ENCODE measurements at places on chromosomes 12 and 14. TPM values are rescaled to one million over a fixed set of nuclear protein-coding genes. Genes with fewer than 3 reads are reported as not detected.

- ATAC-seq = no peak
Observed at GRCh38 chr14:94008234-94008633, 11.1 kb downstream of the CCDC197 start.

Gene TAS2R9
- total RNA-seq = not detected

DNA sequence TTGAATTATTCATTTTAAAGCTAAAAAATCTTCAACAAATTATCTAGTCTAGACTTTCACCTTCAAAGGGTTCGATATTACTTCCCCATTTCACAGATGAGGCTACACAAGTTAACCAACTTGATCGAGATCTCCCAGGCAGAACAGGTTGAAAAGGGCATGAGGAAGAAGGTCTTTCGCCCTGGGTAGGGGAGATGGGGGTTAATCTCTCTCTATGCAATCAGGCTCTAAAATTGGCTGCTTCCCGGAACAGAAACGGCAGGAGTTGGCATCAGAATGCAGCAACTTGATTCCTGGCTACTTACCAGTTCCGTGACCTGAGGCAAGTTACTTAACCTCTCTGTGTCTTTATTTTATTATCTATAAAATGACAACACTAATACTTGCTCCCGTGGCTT, 2.4 kb upstream of the CISTR start:
- no peak for ATAC-seq

DNA sequence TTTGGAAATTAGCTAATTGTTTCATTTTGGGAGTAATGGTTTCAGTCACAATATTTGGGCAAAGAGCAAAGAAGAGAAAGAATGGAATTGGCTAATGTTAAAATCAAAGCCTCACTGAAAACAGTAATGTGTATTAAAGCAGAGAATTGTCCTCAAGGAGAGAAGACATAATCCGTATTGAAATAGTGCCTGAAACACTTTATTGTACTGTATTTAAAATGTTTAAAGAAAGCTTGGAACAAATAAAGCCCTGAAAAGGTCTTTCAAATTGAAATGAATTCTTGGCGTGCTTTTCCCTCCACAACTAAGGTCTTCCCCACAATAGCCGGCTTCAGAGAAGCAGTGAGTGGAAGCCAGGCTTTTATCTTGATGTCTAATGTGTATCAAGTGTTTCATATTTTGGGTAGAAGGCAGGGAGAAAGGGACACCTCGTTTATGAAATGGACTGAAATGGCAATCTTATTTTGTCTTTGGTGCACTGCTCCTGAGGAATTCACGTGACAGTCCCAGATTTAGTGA, 212.9 kb upstream of the CRY1 start:
- no peak for ATAC-seq

DNA sequence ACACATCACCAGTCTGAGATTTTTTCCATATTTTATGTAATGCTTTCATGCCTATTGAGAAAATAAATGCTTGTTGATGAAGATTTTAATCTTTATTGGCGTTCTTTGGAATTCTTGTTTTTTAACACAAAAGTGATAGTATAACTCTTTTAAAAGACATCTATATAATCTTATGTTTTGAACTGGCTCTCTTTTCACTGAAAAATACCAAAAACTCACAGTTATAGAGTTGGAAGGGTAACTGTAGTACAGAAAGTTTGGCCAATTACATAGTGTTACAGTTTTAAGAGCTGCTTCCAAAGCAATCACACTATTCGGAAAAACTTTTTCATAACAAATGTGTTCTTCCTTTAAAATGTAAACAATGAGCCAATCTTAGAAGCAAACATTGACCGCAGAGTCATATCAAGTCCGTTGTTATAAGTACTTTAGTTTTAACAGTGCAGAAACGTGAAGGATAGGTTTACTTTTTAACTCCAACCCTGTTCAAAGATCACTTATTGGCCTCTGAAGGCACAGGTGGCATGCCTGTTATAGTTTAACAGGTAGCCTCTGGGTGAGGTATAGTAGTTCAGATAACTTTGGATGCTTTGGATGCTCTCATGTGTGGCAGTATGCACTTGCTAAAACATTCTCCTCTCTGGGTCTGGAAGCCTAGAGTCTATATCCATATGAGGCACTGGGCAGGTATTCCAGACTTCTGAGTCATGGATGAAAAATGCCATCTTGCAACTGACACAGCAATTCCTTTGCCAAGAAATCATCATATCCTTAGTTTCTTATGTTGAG, 12.1 kb upstream of the NTN4 start:
- ATAC-seq = peak; percentile 72

Gene CEBPE
- total RNA-seq = not detected

DNA sequence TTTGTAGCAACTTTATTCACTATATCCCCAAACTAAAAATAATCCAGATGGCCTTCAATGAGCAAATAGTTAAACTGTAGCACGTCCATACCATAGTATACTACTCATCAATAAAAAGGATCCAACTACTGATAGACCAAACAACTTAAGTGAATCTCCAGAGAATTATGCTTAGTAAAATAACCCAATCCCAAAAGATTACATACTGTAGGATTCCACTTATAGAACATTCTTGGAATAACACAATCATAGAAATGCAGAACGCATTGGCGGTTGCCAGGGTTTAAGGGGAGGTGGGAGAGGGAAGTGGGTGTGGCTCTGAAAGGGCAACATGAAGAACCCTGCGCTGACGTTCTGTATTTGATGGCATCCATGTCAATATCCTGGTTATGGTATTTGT, 28.6 kb downstream of the SNRPF start:
- ATAC-seq = no peak

DNA sequence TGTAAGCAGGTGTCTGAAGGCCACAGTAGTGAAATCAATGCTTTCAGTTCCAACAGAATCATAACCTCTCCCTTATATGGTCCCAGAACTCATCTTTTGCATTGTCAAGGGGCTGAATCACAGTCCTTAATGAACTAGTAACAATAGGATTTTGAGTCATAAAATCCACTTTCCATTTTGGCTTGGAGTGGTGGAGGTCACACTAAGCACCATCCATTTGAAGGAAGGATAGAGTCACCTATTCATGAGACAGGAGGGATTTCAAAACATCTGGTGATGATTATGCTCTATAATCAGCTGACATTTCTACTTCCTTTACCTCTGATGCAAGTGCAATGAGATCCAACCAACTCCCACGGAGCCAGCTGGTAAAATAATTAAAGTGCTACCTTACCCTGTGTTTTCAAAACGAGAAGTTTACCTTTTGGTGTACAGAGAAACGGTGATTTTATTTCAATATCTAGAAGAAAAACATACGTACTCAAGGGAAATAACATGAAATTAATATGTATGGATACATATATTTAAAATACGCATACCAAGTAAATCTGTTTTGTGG, 59.1 kb downstream of the TMEM132D start:
- ATAC-seq = no peak

DNA sequence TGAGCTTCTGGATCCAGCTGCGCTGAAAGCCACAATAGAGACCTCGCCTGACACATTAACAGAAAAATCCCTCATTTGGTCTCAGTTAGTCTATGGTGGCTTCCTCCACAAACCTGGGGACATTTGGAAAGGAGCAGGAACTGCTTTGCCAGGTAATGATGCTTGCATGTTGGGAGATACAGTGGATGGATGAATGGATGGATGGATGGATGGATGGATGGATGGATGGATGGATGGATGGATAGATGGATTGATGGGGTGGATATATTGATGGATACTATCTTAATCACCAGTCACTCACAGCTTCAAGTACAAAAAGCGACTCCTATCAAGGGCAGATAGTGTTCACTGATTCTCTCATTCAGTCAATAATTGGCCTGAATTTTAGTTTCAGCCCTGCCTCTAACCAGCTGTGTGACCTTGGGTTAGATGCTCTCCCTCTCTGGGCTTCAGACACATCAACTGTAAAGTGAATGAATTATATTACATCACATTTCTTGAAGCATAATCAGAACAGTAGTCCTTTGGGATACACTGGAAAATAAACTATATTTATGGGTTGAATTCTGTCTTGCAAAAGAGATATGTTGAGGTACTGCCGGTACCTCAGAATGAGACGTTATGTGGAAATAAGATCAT, 29.3 kb downstream of the MAP1LC3B2 start:
- ATAC-seq = no peak

DNA sequence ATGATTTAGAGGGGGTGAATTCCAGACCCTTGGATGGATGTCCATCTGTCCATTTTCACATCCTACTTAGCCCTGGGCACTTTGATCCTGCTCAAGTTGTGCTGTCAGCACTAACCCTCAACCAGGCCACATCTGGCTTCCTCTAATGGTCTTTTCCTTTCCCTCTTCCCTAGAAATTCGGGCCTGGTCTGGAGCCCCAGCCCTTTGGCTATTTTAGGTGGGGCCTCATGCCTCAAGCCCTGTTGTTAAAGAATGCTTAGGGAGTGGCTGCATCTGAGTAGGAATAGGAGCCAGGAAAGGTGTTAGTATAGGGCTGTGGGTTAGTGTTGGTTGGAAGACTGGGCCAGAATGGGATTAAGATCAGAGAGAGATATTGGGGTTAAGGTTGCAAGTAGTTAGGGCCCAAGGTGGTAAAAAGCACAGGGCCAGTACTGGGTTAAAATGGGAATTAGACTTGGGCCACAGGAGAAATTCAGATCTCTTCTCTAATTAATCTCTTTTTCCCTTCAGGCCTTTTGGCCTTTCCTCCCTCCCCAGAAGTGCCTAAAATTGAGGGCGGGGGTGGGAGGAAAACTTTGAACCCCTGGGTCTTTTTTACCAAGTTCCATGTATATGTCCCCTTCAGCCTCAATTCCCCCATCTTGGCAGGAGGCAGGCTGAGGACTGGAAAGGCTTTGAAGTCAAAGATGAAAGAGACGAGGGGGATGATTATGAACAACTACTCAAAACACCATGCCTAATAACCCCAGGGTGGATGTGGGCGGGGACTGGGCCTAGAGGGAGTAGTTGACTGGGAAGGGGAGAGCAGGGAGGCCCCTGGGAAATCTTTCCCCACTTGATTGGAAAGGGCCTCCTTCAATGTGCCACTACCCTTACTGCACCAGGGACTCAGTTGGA, 4.0 kb upstream of the ZNF385A start:
- peak; percentile 22 for ATAC-seq

DNA sequence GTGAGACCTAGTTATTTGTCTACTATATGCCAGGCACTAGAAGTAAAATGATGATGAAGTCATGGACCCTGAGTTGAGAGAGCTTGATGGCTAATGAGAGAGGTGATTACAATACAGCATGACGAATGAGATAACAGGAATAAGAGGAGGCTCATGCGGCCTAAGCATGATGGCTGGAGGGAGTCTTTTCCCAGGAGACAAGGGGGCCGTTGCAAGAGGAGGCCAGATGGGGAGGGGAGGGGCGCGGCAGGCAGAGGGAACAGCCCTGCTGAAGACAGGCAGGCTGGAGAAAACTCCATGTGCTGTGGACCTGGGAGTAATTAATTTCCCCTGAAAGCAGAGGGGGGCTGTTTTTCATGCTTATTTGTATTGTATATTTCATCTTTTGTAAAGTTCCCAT, 144.7 kb upstream of the RFLNA start:
- no peak for ATAC-seq

Gene VRTN
- total RNA-seq = not detected

DNA sequence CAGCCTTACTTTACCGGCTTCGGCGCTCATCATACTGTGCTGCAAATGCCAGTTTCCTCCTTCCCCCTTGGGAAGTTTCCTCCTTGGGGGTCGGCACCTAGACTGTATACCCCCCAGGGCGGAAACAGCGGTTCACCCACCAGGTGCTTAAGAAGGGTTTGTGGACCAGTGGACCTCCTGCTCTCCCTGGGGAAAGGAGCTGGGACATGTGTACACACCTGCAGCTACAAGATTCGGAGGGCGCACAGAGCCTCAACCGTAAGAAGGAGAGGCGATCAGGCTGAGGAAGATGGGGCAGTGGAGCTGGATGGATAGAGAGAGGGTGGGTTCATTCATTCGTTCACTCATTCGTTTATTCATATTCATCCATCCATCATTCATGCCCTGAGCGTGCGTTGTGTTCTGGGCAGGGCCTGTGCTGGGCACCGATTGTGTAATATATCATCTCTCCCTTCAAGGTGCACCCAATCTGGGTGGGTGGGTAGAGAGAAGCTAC, 717 bp upstream of the ZNF839 start:
- no peak for ATAC-seq

DNA sequence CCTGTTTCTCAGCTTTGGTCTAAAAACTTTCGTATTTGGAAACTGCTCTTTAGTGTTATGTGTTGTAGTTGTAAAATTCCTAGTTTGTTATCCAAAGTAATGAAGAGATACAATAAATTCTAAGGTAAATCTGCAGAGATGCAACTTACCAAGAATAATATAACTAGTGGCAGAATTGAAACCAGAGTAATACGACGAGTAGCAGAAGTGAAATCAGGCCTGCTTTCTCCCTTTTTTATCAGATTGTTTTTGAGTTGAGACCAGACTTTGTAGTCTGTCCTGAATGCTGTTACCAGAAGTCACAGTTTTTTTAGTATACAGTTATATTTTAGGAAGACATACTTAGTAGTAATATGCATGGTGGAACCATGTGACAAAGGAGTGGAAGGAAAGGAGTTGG, 12.5 kb downstream of the PAPOLA start:
- ATAC-seq = no peak

Gene ADGRD1
- total RNA-seq = 2.5 TPM

- peak; percentile 32 for ATAC-seq
Observed at GRCh38 chr12:23221066-23221465, 596.1 kb downstream of the ETNK1 start.

GRCh38 chr12:117412465-117413188, 51.2 kb upstream of the NOS1 start:
- ATAC-seq = no peak

Gene P2RX2
- not detected for total RNA-seq

Gene EID3
- 0.76 TPM for total RNA-seq

GRCh38 chr12:52067081-52067374, 2.8 kb upstream of the ATG101 start:
- ATAC-seq = no peak

Gene GALNT9
- not detected for total RNA-seq

DNA sequence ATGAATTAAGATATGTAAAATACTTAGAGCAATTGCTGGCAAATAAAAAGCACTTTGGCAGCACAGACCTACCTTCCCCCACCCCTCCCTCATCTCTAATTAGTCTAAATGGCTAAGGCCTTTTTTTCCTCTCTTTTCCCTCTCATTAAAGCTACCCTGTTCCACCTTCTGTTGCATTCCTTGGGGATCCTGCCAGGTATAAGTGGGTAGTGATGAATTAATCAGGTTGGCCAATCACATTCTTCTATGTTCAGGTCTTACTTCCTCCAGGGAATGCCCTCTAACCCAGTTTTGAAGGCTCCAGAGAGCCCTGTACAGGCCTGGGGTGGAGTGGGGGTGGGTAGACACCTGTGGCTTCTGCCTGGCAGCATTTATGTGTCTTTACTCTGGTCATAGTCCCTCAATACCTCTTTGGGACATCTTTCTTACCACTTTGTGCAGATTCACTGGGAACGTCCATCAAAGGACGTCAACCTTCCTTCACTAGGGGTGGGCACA, 28.4 kb downstream of the HSPB8 start:
- no peak for ATAC-seq

GRCh38 chr12:87779016-87779415, 250.2 kb downstream of the C12orf50 start:
- ATAC-seq = no peak

DNA sequence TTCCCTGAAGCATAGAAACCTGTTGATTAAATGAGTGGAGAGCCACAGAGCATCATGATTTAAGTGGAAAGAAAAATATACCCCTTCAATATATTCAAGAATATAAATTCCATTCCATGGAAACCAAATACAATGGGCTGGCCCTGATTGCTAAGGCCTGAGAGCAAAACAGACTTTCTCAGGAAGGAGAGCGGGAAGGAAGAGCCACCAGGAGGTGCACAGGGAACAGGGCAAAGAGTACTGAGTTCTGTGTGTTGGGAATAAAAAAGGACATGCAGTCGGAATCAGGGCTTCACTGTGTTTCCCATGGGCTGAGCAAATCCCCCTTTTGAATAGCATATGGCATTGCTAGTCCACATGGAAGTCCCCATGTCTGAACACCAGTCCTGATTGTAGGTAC, 69.7 kb upstream of the PLEKHG3 start:
- ATAC-seq = no peak
